NCI-H446 treated with DMSO at 0.1 percent for 48 hours (cell line): ENCODE measurements at places on chromosomes 11 and 22.

DNA sequence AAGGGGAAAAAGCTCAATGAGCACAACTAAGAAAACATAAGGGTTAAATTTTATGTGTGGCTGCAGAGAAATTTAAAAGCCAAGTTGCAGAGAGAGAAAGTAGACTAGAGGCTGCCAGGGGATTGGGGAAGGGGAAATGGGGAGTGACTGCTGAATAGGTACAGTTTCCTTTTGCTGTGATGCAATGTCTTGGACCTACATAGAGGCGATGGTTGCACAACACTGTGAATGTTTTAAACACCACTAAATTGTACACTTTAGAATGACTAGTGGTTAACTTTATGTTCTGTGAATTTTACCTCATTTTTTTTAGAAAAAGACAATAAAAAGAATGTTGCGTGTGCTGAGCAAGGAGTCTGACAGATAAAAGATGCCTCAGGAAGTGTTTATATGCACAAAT lies 36.5 kb downstream of the TENM4 start:
- no peak for DNase-seq

DNA sequence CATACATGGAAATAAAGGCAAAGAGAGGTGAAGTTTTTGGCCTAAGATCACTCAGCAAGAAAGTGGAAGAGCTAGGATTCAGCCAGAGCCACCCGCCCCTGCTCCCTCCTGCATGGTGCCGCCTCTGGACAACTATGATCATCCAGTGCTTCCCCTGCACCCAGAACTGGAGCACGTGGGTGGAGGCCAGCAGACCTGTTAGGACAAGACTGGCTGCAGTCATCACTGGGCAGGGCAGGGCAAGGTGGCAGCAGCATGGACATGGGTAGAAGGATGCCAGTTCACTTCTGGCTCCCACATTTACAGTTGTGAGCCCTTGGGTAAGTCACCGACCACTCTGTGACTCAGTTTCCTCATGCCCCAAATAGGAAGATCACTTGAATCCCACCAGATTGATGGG lies 131.0 kb downstream of the FBXO7 start:
- no peak for DNase-seq

DNA sequence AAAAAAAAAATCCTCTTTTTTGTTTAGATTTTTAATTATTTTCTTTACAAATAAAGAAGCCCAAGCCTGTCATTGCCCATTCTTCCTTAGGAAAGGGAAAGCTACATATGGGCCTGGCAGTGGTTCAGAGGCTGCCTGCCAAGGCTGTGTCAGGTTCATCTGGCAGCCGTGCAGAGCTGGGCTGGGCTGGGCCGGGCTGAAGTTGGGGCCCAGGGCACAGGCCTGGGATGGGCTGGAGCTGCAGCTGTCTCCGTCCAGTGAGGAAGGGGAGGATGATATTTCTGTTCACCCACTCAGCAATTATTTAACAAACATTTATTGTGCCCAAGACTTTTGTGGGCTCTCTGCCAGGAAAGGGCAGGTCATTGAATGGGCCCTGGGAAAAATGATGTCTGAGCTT lies 4.6 kb downstream of the PRR5L start:
- peak; percentile 79 for DNase-seq

DNA sequence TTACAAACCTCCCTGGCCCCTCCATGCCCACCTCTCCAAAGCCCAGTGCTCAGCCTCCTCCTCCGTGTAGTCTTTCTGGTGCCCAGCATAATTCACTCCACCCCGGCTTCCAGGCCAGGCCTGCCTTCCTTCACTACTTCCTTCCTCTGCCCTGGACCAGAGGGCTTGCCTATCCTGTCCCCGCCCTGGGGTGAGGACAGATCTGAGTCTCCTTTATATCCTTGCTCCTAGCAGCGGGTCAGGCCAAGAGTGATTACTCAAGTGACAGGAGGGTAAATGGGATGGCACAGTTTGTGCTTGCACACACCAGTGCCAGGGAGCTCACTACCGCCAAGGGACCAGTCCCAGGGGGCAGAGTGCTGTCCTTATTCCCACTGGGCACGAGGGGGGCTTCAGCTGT lies 48.0 kb downstream of the SCUBE1 start:
- DNase-seq: no peak

GRCh38 chr11:92267968-92268367 lies 43.4 kb downstream of the FAT3 start:
- no peak for DNase-seq

GRCh38 chr11:7749456-7749855 lies 43.2 kb upstream of the OVCH2 start:
- no peak for DNase-seq

DNA sequence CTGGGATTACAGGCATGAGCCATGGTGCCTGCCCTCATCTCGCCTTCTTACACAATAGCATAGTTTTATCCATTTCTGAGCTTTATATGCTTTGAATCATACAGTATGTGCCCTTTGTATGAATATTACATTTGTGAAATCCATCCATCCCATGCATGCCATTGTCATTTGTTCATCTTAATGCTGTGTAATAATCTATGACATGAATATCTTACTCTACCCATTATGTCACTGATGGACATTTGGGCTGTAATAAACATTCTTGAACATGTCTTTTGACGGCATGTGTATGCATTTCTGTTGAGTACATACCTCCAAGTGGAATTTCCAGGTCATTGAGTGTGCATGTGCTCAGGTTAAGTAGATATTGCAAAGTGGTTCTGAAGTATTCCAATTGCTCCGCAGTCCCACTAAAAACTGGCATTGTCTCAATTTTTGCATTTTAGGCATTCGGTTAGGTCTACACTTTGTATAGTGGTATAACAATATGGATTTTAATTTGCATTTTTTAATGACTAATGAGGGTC lies 339.3 kb upstream of the SYN3 start:
- DNase-seq: no peak

DNA sequence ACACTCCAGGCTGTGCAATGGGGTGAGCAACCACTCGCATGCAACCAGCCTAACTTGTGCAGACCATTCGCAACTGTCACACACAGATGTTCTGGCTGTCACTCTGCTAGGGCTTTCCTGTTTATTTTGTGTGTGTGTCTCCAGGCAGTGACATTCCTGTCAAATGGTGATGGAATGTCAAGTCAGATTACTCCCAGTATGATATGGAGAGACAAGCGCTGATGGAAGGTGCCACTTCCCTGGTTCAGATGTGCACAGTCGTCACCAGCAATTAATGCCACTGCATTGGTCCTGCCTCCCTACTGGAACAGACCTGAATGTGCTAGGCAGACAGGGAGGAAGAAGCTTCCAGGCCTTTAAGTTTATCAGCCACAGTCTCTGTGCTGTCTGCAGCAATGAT lies 442.4 kb upstream of the ISX start:
- DNase-seq: no peak

- DNase-seq: peak; percentile 9
These were observed 7.7 kb upstream of the TCF20 start for GRCh38 chr22:42277988-42278776.

DNA sequence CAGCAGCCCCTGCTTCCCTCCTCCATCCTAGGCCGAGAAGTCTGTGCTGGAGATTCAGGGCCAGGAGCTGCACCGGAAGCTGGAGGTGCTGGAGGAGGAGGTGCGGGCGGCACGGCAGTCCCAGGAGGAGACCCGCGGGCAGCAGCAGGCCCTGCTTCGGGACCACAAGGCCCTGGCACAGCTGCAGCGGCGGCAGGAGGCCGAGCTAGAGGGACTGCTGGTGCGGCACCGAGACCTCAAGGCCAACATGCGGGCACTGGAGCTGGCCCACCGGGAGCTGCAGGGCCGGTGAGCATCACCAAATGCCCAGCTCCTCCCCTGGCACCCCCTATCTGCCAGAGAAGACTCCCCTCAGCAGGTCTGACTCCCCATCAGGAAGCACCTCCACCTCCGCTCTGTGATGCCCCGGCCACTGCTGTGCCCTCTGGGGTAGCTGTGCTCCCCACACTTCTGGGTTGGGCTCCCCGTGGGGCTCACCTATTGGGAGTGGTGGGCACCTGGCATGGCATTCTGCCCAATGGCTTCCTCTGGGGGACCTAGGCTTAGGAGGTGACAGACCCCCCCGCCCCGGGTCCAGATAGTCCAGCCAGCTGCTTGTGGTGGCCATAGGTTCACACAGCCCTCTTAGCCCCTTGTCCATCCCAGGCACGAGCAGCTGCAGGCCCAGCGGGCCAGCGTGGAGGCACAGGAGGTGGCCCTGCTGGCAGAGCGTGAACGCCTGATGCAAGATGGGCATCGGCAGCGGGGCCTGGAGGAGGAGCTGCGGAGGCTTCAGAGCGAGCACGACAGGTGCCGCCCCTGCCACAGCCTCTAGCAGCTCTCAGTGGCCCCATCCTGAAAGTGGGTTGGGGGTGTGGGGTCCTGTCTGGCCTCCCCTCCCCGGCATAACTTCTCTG lies 6.6 kb upstream of the RPS6KA4 start:
- DNase-seq: no peak

DNA sequence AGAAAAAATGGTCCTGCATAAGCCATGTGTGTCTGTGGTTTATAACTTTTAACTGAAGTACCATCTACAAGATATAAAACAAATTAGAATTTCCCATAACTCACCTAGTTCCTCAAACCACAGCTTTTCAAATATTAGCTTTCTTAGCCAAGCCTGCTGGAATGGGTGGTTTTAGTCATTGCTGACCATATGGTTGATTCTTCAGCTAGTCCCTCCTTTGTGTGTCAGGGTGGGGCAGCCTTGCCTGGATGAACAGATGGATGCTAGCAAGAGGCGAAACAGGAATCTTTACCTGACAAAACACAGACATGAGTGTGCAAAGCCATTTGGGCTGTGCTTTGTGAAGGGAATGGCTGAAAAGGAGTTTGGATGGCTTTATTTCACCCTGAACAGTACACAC lies 6.9 kb upstream of the B3GNT6 start:
- peak; percentile 62 for DNase-seq

- no peak for DNase-seq
These were observed 59.8 kb upstream of the NAV2 start for GRCh38 chr11:19652623-19653375.

- no peak for DNase-seq
These were observed 5.7 kb downstream of the SMTN start for GRCh38 chr22:31086703-31087330.

- no peak for DNase-seq
These were observed 27.4 kb upstream of the PANX2 start for GRCh38 chr22:50143096-50143495.

DNA sequence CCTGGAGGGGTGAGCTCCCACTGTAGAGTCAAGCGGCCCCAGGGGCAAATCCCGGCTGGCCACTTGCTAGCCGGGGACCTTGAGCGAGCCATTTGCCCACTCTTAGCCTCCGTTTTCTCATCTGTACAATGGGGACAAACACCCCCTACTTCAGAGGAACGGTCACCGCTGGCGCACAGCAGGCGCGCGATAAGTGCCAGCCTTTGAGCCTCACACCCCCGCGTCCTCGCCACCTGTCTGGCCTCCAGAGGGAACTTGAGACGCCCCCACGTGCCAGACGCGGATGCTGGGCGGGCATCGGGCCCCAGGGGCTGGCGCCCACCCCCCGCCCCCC lies 72.6 kb upstream of the TCF20 start:
- DNase-seq: no peak

- DNase-seq: no peak
These were observed 109.1 kb downstream of the LARGE1 start for GRCh38 chr22:33811208-33811607.

DNA sequence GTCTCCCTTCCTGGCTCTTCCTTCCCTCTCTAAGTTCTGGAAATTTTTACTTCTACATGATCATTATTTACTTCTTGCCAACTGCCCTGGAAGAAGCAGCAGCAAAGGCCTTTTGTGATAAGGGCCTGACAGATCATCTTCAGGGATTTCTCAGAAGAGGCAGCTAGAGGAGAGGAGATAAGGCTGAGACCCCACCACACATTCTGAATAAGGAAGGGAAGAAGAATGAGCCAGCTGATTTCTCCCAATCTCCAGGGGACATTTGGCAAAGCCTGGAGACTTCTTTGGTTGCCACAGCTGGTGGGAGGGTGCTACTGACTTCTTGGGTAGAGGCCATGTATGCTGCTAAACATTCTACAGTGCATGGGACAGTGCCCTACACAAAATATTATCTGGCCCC lies 122.4 kb upstream of the OR9Q1 start:
- DNase-seq: no peak

GRCh38 chr11:67437082-67437808 lies at the start of gene PTPRCAP:
TSS of gene PTPRCAP (minus strand) at chr11:67437682. CDS start at chr11:67437619, 63 bp downstream.
- no peak for DNase-seq

GRCh38 chr11:93444617-93445073 lies 98.5 kb downstream of the SMCO4 start:
- DNase-seq: no peak

DNA sequence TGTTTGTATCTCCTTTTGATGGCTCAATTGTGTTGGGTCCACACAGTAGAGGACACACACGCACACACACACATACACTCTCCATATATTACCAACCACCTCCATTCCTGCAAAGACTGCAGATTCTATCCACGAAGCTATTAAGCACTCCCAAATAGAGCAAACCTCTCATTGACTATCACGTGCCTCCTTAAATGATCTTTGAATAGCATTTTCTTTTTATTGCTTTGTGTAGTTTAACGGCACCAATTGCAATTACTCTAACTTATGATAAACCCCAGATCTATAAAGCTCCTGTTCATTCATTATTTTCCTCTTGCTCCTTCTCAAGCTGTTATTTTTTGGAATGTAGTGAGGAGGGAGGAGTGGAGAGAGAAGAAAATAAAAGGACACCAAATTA lies 204.7 kb downstream of the ST3GAL4 start:
- DNase-seq: no peak

DNA sequence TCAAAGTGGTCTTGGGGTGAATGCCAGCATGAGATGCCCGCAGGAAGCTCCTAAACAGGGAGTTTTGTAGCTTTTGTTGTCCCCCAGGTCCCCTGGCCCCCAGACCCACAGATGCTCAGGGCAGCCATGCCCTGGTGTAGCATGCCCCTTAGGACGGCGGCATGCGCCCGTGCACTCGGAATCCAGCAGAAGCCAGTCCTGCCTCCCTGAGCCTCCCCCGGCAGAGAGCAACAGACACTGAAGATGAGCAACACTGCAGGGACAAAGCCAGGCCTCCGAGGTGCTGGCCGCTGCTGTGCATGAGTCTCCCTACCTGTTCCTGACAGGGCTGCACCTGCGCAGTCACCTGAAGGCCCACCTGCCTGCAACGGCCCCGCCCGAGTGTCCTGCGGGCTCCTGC lies 59.1 kb downstream of the TRMU start:
- no peak for DNase-seq

- DNase-seq: no peak
These were observed 21.5 kb downstream of the CASP4 start for GRCh38 chr11:104946907-104947306.

DNA sequence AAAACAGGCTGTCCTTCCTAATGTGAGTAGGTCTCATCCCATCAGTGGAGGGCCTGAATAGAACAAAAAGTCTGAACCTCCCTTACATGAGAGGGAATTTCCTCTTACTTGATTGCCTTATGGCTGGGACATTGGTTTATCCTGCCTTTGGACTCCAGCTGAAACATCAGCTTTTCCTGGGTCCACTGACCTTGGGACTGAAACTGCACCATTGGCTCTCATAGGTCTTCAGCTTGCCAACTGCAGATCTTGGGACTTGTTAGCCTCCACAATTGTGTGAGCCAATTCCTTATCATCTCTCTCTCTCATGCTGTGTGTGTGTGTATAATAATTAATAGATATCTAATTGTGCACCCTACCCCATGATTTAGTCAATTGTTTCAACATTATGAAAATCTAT lies 375.3 kb upstream of the DDI1 start:
- no peak for DNase-seq

GRCh38 chr11:12196308-12196707 lies 85.9 kb downstream of the MICAL2 start:
- DNase-seq: no peak
